ENCODE measurements at places on chromosomes 16 and 17.

- no peak for DNase-seq
Observed at GRCh38 chr17:4574448-4575045, 9.8 kb upstream of the SMTNL2 start.

GRCh38 chr17:8192070-8192815, 2.3 kb upstream of the BORCS6 start:
- DNase-seq: peak; percentile 64

DNA sequence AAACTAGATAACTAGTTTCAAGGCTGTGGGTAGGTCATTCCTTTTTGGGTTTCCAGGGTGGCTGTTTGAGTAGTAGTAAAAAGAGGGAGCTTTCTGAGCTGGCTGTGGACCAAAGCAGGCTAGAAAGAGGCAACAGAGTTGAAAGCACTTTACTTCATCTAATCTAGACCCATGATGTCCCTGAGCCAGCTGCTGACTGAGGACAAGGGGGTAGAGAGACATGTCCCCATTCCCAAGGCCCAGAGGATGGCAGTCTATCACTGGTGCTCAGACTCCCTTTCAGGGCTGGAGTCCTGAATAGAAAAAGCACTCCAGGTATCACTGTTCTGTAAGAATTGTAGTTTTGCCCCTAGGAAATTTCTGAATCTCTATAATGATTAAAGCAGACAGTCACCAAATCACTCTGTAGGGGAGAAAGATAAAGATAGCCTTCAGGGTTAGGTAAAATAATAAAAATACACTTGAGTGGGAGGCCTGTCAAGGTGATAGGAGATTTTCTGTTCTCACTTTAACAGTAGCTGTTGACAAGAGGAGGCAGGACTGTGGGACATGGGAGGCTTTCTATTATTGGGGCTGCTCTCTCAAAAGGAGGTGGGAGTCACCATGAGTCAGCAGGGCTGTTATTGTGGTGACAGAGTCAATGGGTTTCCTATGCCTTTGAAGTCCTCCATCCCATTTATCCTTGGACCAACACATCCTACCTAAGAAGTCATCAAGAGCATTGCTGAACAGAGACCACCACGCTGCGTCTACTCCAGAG, 190.2 kb upstream of the MPHOSPH6 start:
- no peak for DNase-seq

- DNase-seq: no peak
Observed at GRCh38 chr17:57810721-57811637, 38.9 kb downstream of the MRPS23 start.

DNA sequence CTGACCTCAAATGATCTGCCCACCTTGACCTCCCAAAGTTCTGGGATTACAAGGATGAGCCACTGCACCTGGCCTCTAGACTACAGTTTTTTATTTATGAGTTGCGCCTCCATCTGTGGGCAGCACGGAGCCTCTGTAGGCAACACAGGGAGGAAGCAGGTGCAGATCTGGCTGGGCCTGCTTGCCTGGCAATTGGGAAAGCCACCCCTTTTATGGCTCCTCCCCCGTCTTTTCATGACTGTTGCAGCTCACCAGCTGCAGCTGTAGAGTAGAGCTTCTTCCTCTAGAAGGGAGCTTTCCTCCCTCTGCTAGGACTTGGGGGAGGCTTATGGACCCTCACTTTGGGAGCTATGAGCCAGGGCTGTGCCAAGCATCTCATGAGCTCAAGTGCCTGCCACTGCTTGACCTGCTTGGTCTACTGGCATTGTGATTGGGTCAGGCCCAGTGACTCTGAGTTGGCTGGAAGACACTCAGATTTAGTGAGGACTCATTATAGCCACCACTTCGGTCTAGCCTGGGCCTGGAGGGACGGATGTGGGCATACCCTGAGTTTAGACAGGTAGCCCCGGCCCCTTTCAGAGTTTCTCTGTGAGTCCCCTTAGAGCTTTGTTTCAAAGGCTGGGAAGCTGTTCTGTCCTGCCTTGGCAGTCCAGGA, 6.9 kb upstream of the SLC7A6 start:
- DNase-seq: no peak
